B cell (primary cell): ENCODE measurements at places on chromosomes 6 and 20.
A peak's percentile ranks its signal among the peaks of the same experiment; 100 is the strongest.

- DNase-seq: no peak
Measured at GRCh38 chr20:63267691-63268090, 4.9 kb upstream of the ARFGAP1 start.

- DNase-seq: peak; percentile 78
Measured at GRCh38 chr6:32852844-32853540, 512 bp downstream of the TAP1 start.

GRCh38 chr6:33656844-33657243, 35.7 kb downstream of the ITPR3 start:
- DNase-seq: no peak

GRCh38 chr6:90080876-90081481, 186.7 kb downstream of the GJA10 start:
- peak; percentile 54 for DNase-seq

GRCh38 chr6:22575190-22575589, 5.8 kb downstream of the HDGFL1 start:
- no peak for DNase-seq

DNA sequence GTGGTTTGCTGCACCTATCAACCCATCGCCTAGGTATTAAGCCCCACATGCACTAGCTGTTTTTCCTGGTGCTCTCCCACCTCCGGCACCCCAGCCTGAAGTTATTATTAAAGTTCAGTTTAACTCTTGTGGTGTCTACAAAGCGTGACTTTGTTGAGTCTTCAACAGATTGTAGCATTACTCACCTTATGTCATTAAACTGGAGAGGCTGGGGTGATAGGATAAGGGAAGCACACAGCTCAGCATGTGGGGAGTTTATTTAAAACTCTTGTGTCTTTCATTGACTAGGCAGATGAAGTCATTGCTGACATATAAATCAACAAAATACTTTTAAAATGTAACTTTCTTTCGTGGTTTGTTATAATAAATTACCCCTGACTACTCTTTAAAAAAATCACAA, 84.7 kb upstream of the GCM1 start:
- no peak for DNase-seq

- DNase-seq: peak; percentile 60
Measured at GRCh38 chr6:32840604-32841246, 2.2 kb upstream of the TAP2 start.

DNA sequence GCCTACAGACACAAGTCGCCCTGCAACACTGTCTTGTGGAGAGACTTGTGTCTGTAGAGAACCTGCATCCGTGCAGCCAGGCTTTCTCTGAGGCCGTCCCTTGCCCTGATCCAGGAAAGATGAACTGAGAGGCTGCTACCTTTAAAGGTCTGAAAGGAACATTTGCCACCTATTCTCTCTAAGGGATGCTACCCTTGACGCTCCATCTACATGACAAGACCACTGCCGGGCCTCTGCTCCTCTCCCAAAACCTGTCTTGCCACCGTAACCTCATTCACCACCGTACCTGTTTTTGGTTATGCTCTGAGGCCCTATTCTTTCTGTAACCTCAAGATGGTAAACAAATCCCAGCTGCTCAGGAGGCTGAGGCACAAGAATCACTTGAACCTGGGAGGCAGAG, 73.9 kb downstream of the FOXF2 start:
- DNase-seq: no peak

GRCh38 chr6:21679761-21680265, 86.3 kb downstream of the SOX4 start:
- no peak for DNase-seq

DNA sequence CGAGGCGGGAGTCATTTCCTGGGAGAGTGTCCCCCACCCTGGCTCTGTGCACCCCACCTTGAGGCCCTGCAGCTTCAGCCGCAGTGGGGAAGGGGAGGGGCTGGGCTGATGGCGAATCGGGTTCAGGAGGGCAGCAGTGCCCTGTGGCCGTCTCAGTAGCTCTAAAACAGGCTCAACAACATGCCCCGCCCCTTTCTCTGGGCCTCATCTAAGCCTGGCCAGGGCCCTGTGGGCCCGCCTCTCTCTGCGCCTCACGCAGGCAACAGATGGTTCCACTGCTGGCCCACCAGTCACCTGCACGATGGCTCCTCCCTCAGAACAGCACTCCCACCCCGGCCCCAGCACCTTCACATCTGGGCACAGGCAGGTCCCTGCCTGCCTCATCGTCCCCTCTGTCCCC, 30.2 kb downstream of the CHRNA4 start:
- no peak for DNase-seq

- no peak for DNase-seq
Measured at GRCh38 chr6:124393536-124393935, 568.7 kb upstream of the RNF217 start.

DNA sequence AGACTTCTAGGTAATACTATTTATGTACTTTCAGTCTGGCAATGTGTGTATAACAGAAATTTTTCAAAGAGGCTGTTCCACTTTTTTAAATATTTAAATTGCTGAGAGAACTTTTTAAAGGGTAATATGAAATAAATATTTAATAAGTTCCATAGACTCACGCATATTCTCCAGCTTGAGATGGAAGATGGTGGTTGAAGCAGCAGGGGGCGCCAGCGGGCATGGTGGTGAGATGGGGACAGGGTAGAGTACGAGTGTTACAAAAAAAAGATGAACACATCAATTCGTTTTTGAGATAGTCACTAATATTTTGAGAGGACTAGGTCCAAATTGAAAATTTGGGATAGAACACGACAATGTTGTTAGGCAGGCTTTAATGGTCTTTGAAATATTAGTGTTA, 68.4 kb downstream of the RSPO3 start:
- peak; percentile 20 for DNase-seq

- DNase-seq: no peak
Measured at GRCh38 chr20:44426879-44427790, 48.5 kb upstream of the TTPAL start.

DNA sequence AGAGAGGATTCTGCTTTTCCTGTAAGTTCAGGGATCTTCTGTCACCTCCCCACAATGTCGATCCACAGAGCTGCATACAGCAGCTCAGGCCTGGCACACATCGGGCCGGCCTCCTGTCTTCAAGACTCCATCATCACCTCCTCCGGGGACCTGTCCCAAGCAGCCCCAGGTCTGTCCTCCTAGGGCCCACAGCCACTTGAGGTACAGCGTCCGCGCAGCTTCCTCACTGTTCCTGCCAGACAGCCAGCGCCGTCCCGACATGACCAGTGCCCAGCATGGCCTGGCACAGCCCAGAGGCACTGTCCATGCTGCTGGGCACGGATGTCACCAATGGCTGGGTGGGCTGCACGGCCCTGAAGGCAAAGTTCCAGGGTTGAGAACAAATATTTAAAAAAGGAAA, 101.6 kb downstream of the DLL1 start:
- no peak for DNase-seq

DNA sequence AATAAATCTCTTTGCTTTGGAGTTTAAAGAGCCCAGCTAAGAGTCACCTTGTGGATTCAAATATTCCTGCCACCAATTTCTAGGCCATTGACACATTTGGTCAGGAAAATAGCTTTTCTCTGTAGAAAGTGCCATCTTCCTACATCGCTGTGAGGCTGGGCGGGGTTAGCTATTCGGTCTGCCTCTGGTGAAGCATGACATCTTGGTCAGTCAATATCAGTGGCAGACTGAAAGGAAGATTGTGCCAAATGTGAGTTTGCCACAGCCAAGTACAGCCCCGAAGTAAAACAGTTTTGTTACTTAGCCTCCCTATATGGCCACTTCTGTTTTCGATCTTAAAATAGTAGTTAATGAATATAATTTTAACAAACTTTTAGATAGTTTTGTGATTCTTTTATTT, 65.5 kb upstream of the FABP7 start:
- DNase-seq: no peak

DNA sequence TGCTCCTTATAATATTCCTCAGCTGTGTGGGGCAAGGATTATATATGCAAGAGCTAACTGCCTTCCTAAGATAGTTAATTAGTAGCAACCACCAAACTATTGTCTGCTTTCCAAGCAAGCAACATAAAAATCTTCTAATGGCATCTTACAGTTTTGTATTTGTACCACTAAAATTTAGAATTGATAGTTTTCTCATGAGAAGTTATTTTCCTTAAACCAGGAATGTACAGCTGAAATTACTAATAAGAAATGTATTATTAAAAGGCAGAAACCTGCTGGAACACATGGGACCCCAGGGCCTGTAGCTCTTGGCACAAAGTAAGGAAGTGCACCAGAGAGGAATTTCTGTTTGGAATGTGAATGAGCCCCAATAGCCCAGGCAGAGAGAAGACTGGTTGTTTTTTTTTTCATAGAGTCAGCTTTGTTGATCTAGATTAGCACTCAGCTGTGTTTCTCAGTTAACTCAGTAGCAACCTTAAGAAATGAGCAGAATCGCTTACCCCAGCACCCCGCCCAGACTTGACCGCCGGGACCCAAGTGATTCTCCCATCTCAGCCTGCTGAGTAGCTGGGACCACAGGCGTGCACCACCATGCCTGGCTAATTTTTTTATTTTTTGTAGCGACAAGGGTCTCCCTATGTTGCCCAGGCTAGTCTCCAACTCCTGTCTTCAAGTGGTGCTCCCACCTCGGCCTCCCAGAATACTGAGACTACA, 2.6 kb downstream of the MGME1 start:
- DNase-seq: no peak

GRCh38 chr20:276620-277495, 13.7 kb downstream of the C20orf96 start:
- DNase-seq: no peak

- DNase-seq: no peak
Measured at GRCh38 chr6:114092943-114093342, 122.0 kb upstream of the HDAC2 start.

DNA sequence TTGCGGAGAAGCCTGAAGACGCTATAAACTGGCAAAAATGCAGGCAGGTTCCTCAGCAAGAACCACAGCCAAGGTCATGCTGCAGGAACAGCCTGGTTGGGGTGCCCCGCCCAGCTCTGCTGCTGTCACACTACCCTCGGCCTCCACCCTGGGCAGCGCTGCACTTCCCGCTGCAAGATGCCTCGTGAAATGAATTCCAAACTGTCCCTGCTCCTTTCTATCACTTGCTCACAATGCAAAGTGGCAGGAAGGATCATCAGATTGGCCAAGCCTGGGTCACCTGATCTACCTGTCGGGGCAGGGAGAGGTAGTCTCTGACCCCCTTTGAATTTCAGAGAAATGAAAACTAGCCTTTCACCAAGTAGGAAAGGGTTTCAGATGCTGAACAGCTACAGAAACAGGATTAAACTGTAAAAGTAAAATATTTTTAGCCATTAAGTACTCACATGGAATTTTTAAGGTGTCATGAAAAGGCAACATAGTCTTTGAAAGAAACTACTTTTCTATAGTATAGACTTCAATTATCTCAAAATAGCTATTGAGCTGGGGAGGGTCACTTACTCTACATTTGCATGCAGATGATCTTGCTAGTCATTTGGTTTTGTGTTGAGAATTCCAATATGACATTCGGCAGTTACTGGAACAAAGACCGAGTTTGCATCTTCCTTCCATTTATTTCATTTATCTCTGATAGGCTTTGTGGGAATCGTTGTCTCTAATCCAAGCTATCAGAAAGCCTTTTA, 236.4 kb upstream of the ASCC3 start:
- no peak for DNase-seq

DNA sequence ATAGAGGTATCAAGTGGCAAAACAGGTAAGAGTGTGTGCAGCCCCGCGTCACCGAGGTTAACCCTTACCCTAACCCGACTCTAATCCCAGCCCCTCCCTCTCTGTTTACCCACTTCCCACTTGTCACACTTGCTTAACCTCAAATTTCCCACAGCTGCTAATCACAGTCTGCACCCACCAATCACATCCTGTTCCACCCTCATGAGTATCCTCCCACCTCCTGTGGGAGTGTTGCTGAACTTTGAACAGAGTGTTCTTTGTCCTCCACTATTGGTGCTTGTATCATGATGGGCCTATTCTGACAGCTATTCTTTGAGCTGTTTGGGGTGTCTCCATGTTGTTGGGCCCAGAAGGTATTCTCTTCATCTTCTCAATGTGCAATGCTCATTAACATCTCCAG, 487.8 kb downstream of the PTPRT start:
- DNase-seq: no peak

- no peak for DNase-seq
Measured at GRCh38 chr6:74256781-74257180, 560.8 kb downstream of the CD109 start.

- no peak for DNase-seq
Measured at GRCh38 chr6:6397842-6398241, 77.4 kb upstream of the F13A1 start.

GRCh38 chr6:44190715-44191114, 26.0 kb upstream of the MYMX start:
- DNase-seq: no peak

- DNase-seq: no peak
Measured at GRCh38 chr6:107323133-107323785, 136.1 kb downstream of the PDSS2 start.

- peak; percentile 36 for DNase-seq
Measured at GRCh38 chr20:38685853-38686473, 38.3 kb upstream of the SLC32A1 start.

- DNase-seq: no peak
Measured at GRCh38 chr6:130026859-130027258, 8.5 kb downstream of the L3MBTL3 start.

GRCh38 chr6:6583836-6584235, 4.7 kb upstream of the LY86 start:
- DNase-seq: peak; percentile 47

GRCh38 chr6:132511831-132512220, 1.1 kb downstream of the STX7 start:
- DNase-seq: no peak

DNA sequence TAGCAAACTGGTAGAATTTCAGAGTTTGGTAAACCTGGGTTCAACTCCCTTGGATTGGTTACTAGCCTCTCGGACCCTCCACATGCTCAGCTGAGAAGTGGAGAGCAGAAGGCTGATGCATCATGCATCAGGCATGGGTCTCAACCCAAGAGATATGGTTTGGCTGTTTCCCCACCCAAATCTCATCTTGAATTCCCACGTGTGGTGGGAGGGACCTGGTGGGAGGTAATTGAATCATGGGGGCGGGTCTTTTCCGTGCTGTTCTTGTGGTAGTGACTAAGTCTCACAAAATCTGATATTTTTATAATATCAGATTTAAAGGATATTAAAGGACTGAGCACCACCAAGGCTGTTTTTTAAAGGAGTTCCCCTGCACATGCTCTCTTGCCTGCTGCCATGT, 75.1 kb downstream of the PPP1R3G start:
- DNase-seq: no peak

DNA sequence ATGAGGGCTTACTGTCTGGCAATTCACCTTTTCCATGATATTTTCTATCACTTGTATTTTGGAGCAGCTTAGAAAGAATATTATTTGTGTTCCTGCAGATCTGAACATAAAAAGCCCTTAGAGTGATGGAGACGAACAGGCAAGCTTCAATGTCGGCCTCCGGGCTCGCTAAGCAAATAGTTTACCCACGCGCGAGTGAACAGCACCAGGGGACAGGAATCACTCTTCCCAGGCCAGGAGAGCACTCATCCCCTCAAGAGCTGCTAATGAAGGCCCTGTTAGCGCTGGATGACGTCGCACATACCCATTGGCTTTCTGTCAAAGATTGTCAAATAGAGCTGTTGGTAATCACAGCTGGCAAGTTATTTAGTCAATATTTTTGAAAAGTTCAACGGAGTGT, 395.7 kb downstream of the ZFAND3 start:
- DNase-seq: no peak

- DNase-seq: no peak
Measured at GRCh38 chr6:131652472-131652871, 15.4 kb downstream of the ENPP3 start.

- no peak for DNase-seq
Measured at GRCh38 chr20:7792150-7792869, 147.9 kb downstream of the HAO1 start.
